ENCODE measurements at places on chromosomes 6 and 20.

DNA sequence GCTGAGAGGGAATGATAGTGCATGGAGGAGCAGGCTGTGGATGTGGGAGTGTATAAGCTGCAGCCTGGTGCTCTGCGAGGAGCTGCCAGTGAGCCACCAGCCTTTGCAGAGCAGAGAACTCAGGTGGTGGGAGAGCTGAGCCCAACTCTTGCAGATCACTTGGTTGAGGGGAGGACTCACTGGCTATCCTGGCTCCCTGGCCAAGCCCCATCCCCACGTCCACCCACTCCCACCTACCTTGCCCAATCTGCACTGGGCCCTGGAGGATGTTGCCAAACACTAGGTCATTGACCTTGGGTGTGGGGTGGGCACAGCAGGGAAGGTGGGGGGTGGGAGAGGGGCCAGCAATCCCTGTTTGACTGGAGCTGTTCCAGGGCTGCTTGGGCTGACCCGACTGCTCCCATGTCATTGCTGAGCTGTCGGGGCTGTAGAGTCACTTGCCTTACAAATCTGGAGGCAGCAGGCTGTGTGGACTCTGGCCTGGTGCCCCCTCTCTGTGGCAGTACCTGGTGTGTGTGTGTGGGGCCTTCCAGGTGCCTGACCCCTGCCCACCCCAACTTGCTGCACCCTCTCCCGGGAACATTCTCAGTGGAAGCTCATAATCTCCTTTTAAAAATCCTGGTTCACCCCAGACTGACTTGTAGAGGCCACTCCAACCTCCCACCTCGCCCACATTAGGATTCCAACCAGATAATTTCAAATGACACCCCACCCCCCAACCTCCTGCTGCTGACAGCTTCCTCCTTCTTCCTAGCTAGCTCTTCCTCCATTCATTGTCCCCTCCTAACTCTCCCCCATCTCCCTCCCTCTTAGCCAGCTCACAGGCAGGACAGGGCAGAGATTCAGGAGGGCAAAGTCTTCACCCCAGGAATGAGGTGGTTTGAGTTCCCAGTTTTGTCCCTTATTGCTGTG, 162.3 kb downstream of the MRPL14 start:
- no peak for DNase-seq

DNA sequence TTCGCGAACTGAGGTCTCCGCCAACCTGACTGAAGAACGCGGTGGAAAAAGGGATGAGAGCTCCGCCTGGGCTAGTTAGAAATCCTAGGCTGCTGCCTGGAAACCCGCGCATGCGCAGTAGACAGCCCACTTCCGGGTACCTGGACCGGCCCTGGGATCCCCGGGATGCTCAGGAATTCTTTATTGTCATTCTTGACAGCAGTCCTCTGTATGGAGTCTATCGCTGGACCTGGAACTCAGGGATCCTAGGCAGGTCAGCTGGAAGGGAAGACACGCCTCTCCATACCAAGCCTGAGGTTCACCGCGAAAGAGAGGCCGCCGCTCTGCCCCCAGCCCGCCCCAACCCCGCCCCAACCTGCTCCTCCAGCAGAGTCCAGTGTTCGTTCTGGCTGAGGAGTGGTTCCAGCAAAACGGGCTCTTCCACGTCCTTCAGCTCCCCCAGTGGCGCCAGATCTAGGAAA, 1379.2 kb upstream of the DEFB115 start:
- DNase-seq, result no peak

GRCh38 chr20:44018259-44018941, 103.7 kb downstream of the TOX2 start:
- no peak for DNase-seq

DNA sequence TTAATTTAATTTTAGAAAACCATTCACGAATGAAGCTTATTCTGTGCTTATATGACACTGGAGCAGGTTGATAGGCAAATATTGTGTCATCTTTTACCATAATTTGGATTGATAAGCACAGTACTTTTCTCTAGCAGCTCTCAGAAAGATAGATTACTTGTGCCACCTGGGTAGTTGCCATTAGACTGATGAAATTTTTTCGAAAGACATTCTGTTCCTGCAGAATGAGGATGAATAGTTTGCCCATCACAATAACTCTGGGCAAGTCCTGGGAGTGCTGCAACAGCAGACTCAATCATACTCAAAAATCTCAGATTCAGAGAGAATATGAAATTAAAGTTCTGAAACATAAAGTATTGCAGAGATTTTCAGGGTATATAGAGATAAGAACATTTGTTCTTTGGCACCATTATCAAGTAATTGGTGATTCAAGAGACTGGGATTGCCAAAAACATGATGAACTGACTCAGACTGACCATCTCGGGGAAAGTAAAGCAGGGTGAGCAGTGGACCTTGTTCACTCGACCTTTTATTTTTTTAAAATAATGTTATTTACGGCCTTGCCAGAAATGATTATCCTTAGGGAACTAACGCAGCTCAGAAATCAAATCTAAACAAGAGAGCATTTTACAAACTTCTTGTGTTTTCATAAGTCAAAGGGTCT, 65.8 kb upstream of the PTCHD4 start:
- no peak for DNase-seq

- no peak for DNase-seq
Observed at GRCh38 chr6:145031962-145032361, 703.4 kb downstream of the EPM2A start.

DNA sequence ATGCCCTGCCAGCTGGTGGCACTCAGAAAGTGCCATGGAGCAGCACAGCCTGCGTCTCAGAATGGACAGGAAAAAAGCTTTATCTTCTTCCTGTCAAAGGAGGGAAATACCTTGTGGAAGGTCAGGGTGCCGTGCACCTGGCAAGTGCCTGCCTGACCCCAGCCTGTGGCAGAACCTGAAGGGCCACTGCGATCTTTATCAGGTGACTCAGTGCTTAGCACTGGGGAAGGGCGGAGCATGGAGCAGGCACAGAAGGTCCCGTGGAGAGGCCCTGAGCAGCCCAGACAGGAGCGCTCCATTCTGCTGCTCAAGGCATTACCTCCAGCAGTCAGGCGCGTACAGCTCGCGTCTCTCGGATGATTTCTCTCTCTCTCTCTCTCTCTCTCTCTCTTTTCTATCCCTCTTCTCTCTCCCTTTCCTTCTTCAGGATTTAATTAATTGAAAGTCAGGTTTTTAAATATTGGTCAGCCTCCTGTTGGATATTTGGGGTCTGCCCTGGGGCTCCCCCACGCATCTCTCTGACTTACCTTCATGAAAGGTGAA, 31.7 kb downstream of the FOXC1 start:
- no peak for DNase-seq

- no peak for DNase-seq
Observed at GRCh38 chr20:9573335-9574151, 59.2 kb downstream of the LAMP5 start.

DNA sequence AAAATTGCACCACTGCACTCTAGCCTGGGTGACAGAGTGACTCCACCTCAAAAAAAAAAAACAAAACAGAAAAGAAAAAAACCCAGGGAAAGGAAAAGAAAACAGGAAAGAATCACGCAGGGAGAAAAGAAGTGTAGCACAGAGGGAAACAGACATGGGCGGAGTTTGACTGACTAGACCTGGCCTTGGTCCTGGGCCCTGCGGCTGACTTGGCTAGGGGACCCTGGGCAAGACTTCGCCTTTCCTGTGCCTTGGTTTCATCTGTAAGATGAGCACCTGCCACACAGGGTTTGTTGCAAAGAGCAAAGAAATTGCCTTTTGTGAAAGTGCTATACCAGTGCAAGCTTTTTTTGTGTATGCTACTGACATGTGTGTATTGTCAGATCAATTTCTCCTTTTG, 71.3 kb upstream of the KCNG1 start:
- DNase-seq, result no peak

DNA sequence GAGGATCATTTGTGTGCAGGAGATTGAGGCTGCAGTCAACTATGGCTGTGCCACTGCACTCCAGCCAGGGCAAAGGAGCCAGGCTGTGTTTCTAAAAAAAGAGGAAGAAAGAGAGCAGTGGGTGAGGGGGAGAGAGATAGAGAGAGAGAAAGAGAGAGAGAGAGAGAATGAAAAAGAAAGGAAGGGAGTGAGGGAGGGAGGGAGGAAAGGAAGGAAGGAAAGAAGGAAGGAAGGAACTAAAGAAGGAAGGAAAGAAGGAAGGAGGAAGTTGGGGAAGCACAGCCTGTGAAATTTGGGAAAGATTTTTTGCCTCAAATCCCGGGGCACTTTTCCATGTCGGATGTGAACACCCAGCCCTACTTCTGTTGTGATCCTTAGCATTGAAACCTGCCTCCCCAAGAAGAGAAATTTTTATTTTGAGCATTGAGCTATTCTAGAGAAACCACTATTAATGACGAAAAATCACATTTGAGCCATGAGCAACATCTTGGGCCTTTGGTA, 57.8 kb downstream of the FOXA2 start:
- DNase-seq, result no peak

- no peak for DNase-seq
Observed at GRCh38 chr20:18272451-18272850, 15.9 kb upstream of the ZNF133 start.

DNA sequence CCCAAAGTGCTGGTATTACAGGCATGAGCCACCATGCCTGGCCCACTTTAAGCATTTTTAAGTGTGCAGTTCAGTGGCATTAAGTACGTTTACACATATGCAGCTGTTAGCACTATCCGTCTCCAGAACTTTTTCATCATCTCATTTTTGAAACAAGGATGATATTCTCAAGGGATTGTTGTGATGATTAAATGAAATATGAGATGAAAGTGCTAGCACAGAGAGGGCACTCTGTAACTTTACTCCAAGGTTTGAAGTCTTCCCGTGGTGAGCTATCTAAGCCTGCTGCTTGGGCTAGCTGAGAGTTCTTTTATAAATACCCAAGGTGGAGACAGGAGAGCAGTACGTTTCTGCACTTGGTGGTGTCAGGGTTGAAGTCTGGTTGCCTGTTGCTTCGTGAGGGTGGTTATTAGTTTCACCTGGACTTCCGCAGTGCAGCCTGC, 6.6 kb downstream of the TM9SF4 start:
- DNase-seq, result no peak

DNA sequence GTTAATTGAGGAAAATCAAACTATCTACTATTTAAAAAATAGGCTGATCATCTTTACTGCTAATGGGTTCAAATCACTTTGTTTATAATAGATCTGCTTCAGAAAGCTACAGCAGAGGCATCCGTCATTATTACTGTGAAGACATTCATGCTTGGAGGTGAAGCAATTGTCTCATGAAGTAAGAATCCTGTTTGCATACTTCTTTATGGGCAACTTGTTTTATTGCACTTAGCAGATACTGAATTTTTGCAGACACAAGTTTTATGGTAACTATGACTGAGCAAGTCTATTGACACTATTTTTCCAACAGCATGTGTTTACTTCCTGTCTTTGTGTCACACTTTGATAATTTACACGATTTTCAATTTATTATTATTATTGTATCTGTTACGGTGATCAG, 573.9 kb downstream of the RFPL4B start:
- DNase-seq, result no peak

GRCh38 chr6:2853769-2854395, 12.2 kb upstream of the SERPINB1 start:
- peak; percentile 51 for DNase-seq

DNA sequence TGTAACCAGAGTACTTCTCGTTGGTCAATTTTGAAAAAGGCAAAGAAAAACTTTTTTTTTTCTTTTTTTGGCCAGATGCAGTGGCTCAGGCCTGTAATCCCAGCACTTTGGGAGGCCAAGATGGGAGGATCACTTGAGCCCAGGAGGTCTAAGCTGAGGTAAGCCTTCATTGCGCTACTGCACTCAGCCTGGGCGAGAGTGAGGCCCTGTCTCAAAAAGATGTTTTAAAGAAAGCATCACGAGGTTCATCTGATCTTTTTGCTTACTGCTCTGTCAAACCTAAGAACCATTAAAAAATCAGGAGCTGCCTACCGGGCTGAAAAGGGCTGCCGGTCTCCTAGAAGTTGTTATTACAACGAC, 607 bp downstream of the LYRM2 start:
- no peak for DNase-seq

DNA sequence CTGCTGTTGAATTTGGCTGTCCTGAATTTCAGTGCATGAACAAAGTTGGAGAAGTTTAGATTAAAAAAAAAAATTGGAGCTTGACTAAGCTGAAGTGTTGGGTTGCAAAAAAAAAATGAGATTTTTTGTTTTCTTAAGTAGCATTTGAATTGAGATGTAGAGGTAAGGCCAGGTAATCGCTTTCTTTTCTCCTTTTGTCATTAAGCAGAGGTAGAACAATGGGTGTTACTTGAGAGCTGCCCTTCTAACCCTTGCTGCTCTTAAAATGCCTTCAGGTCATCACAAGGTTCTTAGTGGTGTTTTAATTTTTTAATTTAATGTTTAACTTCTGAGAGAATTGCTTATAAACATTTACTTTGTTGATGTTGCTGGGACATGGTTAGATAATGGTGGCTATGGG, 84.1 kb upstream of the PRDM1 start:
- no peak for DNase-seq

GRCh38 chr6:27544612-27545260, 71.8 kb upstream of the ZNF184 start:
- no peak for DNase-seq

- peak; percentile 11 for DNase-seq
Observed at GRCh38 chr6:73516514-73517489, 4.0 kb downstream of the EEF1A1 start.

DNA sequence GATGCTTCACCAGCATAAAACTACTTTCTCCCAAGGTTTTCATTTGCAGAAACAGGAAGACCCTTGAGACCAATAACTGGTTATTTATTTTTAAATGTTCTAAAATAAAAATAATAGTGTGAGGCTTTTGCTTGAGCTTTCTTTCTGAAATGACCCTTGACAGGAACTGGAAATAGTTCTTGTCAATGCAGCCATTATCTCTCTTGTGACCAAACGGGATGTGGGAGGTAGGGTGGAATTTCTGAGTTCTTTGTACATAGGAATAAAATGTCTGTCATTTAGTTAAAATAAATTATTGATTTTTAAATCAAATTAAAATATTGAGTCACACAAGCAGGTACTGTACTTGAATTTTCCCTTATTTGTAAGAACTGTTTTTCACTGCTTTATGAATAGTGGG, 110.2 kb upstream of the CCN2 start:
- no peak for DNase-seq

DNA sequence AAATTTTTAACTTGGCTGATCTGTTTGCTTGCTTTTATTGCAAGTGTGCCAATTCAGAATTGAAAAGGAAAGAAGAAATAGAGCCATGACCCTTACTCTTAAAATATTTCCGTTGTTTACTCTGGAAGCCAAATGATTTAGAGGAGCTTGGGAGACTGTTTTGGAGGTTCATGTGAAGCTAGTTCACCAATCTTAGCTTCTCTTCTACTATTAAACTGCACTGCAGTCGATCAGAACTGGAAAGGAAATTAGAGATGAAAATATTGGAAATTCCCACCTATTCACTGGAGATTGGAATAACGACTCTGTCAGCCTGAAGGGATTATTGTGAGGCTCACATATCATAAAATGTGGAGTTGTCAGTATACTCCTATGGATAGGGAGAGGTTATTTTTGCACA, 81.8 kb downstream of the MLIP start:
- no peak for DNase-seq

- DNase-seq, result no peak
Observed at GRCh38 chr20:61980647-61981583, 84.8 kb downstream of the TAF4 start.

DNA sequence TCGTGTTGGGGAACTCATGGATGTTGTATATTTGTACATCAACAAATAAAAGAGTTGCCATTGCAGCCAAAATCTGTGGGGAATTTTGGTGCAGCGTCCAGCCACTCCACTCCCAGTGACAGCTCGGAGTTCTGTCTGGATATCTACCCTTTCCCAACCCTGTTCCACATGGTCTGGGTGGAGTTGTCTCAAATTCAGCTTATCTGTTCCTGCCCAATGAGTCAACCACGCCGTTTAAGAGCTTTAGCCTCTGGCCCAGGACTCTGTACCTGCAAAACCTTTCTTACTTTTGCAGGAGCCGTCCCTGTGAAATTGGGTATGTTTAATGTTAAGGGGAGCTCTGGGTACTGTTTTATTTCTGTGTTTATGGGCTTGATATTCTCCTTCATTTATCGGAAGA, 33.9 kb upstream of the OVOL2 start:
- DNase-seq, result no peak
